ENCODE measurements at places on chromosomes 6 and 20.
A peak's percentile ranks its signal among the peaks of the same experiment; 100 is the strongest.

DNA sequence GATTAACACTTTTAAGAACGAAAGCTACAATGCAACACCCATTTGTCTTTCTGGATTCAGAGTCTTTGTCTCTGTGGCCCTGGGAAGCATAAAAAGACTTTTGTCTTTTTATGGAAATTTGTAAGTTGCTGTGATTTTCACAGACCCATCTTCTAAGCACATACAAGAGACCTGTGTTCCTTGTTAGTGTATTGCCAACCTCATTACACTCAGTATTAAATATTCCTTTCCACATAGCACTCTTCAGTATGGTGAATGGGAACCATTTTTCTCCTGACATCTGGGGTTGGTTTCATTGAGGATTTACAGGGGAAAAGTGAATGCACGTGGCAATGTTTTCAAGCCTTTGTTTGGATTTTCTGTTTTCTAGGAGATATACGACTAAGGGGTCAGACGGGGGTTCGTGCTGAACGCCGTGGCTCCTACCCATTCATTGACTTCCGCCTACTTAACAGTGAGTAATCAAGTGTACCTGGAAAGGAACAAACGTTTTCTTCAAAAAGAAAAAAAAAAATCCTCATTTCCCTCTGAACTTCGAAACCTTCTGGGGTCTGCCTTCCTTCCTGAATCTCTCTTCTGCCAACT lies 141.7 kb downstream of the MTFR2 start:
- no peaks in the 10 kb centered on the region for H3K36me3 ChIP-seq
- H3K4me3 ChIP-seq = no peak overlapping the region
- H3K27me3 ChIP-seq = peaks cover 4% of the 10 kb centered on the region
- H3K27ac ChIP-seq = no peak overlapping the region
- no peak for DNase-seq

GRCh38 chr20:50744143-50744792 lies 12.9 kb downstream of the PARD6B start:
- H3K4me1 ChIP-seq = peaks cover 29% of the 10 kb centered on the region
- H3K27ac ChIP-seq = no peak overlapping the region
- DNase-seq = no peak
- no peaks in the 10 kb centered on the region for H3K27me3 ChIP-seq
- H3K36me3 ChIP-seq = peaks cover 4% of the 10 kb centered on the region

DNA sequence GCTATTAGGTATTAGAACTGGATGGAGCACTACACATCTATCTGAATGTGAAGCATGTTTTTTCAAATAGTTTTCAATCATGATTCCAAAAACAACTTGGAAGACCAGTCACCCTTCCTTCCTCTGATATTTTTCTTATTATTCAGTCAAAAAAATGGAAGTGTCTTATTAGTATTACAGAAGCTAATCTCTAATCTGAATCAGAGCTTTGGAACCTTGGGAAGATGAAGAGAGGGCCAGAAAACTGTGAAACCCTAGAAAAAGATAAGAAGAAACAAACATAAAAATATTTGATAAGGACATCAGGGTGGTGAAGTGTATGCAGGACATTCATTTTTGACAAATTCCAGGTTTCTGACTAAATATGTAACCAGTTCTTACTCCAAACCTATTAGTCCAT lies 166.3 kb upstream of the PRSS16 start:
- H3K27me3 ChIP-seq = peaks cover 17% of the 10 kb centered on the region
- H3K4me1 ChIP-seq = peaks cover 5% of the 10 kb centered on the region
- no peak overlapping the region for H3K4me3 ChIP-seq
- no peak for DNase-seq

- peaks cover 2% of the 10 kb centered on the region for H3K36me3 ChIP-seq
- no peak for DNase-seq
- no peaks in the 10 kb centered on the region for H3K4me1 ChIP-seq
- H3K27ac ChIP-seq = no peak overlapping the region
- peaks cover 24% of the 10 kb centered on the region for H3K27me3 ChIP-seq
Observed at GRCh38 chr6:105867821-105868220, 218.3 kb upstream of the PRDM1 start.

DNA sequence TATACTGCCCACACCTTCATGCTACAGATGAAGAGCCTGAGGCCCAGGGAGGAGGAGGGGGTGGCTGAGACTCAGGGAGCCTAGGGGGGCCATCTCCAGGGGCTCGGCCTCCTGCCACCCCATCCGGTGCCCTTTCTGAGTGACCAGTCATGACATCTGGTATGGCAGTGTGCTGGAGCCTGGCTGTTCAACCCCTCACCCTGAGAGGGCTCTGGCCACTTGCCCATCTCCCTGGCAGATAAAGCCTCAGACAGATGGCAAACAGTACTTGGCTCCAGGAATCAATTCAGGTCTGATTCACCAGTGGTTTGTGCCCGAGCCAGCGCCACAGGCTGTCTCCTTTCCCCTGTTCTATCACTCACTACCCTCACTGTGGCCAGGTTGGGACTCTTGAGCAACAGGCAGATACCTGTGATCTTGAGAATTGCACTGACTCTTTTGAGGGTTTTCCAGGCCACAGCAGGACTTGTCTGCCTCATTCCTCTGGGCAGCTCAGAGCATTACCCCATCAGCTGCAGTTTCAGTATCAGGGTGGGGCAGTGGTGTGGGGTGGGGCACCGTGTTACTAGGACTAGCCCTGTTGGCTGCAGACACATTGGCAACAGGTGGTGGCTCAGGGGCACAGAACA lies 22.8 kb downstream of the SRSF3 start:
- peaks cover 12% of the 10 kb centered on the region for H3K36me3 ChIP-seq
- no peak overlapping the region for H3K4me3 ChIP-seq
- DNase-seq = no peak
- H3K27ac ChIP-seq = no peak overlapping the region
- H3K27me3 ChIP-seq = no peaks in the 10 kb centered on the region

DNA sequence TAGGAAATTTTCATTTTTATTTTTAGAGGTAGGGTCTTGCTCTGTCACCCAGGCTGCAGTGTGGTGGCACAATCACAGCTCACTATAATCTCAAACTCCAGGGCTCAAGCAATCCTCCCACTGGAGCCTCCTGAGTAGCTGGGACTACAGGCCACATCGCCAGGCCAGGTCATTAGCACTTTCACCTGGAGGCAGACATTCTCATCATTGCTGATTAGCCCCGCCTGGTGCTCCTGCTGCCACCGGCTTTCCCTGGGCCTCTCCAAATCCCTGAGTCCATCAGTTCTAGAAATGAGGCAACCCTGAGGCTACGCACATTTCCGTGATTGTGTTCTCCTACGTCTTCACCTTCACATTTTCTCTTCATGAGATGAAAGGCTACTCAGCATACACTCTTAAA lies 607.7 kb upstream of the NRSN1 start:
- H3K27ac ChIP-seq = no peak overlapping the region
- no peaks in the 10 kb centered on the region for H3K4me1 ChIP-seq
- no peaks in the 10 kb centered on the region for H3K27me3 ChIP-seq
- no peaks in the 10 kb centered on the region for H3K36me3 ChIP-seq
- no peak overlapping the region for H3K4me3 ChIP-seq
- DNase-seq = no peak

- H3K4me3 ChIP-seq = no peak overlapping the region
- no peaks in the 10 kb centered on the region for H3K4me1 ChIP-seq
- H3K36me3 ChIP-seq = no peaks in the 10 kb centered on the region
Observed at GRCh38 chr6:128337619-128338018, 182.8 kb downstream of the PTPRK start.

DNA sequence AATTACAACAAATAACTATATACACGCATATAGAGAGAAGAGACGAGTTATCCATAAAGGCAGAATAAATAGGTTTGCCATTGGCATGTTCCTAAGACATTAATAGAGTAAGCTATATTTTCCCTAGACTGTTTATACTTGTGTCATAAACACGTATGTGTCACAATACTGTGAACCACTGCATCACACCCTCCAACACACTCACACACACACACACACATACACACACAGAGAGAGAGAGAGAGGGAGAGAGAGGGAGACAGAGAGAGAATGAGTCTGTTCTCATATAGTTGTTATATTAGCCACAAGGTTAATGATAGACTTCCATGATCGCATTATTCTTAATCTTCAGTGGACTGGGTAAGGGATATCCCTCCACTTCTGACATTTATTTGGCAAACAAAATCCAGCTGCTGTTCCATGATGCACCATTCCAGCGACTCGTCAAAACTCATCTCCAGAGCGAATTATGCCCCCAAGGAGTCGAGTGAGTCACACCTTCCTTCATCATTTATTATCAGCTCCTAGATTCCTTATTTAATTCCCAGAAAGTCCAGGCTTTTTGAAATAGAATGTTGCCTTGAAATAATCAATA lies 82.8 kb upstream of the HIVEP1 start:
- no peak overlapping the region for H3K4me3 ChIP-seq
- no peak for DNase-seq
- H3K36me3 ChIP-seq = no peaks in the 10 kb centered on the region
- no peak overlapping the region for H3K27ac ChIP-seq
- H3K4me1 ChIP-seq = no peaks in the 10 kb centered on the region

DNA sequence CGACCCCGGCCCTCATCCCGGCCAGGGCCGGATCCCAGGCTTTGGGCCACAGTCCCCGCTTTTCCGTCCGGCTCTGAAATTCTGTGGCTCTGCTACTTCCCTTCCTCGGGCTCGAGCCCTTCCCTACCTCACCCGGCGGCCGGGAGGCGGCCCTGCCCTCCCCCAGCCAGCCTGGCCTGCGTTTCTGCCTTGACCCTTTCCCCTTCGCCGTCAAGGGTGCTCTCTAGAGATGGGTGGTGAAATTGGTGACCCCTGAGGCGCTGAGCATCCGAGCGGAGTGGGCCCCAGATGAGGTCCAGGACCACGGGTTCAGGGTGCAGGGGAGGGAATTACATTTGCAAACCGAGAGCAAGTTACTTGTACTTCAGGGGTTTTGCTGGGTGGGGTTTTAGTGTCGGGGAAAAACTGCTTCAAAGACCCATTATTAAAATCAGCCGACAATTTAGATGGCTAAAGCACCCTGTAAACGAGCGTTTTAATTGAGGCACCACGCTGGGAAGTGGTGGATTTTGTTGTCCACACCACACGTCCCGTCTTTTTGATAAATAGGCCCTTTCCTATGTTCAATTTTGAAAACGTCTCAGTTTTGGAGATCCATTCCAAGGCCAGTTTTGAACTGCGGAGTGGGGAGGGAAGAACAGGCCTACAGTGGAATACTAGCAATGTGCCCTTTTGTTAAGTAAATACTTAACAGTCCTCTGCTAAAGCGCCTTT lies 9.9 kb downstream of the TFAP2A start:
- no peak for DNase-seq
- peaks cover 17% of the 10 kb centered on the region for H3K36me3 ChIP-seq
- peak overlapping the region; percentile 93 for H3K27ac ChIP-seq
- peaks cover 74% of the 10 kb centered on the region for H3K27me3 ChIP-seq
- peak overlapping the region; percentile 26 for H3K4me3 ChIP-seq

GRCh38 chr6:142301651-142302391 lies at the start of gene ADGRG6:
TSS of gene ADGRG6 (plus strand) at chr6:142302007. CDS start at chr6:142302330, 323 bp downstream.
- peaks cover 13% of the 10 kb centered on the region for H3K4me1 ChIP-seq
- H3K36me3 ChIP-seq = no peaks in the 10 kb centered on the region
- peak; percentile 57 for DNase-seq
- H3K27me3 ChIP-seq = peaks cover 42% of the 10 kb centered on the region

GRCh38 chr6:31407699-31408098 lies 4.3 kb downstream of the MICA start:
- H3K27ac ChIP-seq = no peak overlapping the region
- H3K36me3 ChIP-seq = peaks cover 28% of the 10 kb centered on the region
- DNase-seq = no peak
- no peak overlapping the region for H3K4me3 ChIP-seq
- H3K27me3 ChIP-seq = no peaks in the 10 kb centered on the region
- peaks cover 53% of the 10 kb centered on the region for H3K4me1 ChIP-seq

DNA sequence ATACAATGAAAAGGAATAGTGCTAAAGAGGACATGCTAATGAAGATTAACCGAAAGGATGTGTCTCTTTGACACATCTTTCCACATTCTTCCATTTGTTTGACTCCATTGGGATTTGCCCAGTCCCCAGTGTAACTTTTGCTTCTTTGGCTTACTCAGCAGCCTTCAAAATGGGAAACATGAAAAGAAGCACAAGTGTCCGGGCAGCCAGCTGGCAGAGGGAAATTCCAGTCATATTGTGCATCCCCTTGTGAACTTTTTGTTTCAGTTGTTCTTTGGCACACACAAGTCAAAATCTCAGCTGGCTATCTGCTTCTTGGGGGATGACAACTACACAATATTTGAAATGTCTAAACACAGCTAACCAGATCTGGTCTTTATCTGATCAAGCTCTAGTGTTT lies 157.4 kb downstream of the OGFRL1 start:
- H3K27me3 ChIP-seq = peaks cover 4% of the 10 kb centered on the region
- no peak overlapping the region for H3K4me3 ChIP-seq
- no peaks in the 10 kb centered on the region for H3K4me1 ChIP-seq
- no peak for DNase-seq

DNA sequence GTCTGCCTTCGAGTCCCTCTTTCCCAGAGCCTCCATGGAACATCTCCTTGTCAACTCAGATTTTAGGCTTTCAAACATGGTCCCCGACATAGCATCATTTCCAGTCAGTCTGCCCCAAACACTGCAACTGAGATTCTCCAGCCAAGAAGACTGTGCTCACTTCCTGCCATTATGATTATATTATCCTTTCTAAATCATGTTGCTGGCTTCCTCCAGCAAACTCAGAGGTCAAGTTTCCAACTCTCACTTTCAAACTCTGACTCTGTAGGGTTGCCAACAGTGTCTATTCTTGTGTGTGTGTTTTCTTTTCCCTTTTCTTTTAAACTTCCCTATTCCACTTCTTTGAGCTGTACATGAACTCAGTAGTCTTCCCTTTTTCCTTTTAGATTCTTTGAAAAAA lies 61.2 kb upstream of the TRAF3IP2 start:
- no peaks in the 10 kb centered on the region for H3K4me1 ChIP-seq
- no peak overlapping the region for H3K4me3 ChIP-seq
- no peak overlapping the region for H3K27ac ChIP-seq
- H3K36me3 ChIP-seq = peaks cover 63% of the 10 kb centered on the region
- no peaks in the 10 kb centered on the region for H3K27me3 ChIP-seq
- DNase-seq = no peak

DNA sequence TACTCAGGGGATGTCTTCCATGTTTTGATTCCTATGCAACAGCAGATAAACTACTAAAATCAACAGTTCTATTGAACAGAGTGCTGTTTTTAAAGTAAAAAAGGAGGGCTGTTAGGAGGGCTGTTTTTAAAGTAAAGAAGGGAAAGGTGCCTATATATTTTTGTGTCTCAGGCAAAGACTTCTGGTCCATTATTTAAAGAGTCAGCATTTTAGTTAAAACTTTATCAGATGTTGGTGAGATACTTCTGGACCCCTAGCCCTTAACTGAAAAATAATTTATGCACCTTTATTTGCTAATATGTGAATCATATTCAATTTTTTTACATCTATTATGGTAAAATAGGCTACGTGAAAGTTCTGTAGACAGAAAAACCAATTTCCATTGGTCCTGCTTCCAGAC lies 144.8 kb downstream of the MOXD1 start:
- H3K27ac ChIP-seq = no peak overlapping the region
- H3K4me1 ChIP-seq = no peaks in the 10 kb centered on the region
- no peak for DNase-seq
- no peak overlapping the region for H3K4me3 ChIP-seq
- no peaks in the 10 kb centered on the region for H3K27me3 ChIP-seq
- no peaks in the 10 kb centered on the region for H3K36me3 ChIP-seq
